ENCODE measurements at places on chromosomes 6 and 20.

GRCh38 chr6:111406200-111406721 lies 76.8 kb downstream of the REV3L start:
- DNase-seq: no peak

- no peak for DNase-seq
These were observed 526.8 kb downstream of the CD83 start for GRCh38 chr6:14644381-14644780.

DNA sequence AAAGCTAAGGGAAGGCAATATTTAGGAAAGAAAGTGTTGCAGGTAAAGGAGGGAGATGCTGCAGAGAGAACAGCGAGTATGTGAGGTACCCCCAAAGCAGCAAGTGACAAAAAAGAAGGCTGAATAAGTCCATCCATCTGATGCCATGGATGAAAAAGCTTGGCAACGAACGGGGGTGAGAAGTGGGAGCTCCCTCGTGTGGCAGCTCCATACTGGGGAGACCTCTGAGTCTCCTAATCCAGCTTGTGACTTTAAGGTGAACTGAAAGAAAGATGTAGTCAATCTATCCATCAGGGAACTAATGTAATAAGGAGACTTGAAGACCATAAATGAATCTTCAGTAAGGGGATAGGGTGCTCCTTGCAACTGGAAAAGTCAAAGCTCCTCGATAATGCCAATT lies 156.6 kb downstream of the OTOR start:
- DNase-seq: no peak

DNA sequence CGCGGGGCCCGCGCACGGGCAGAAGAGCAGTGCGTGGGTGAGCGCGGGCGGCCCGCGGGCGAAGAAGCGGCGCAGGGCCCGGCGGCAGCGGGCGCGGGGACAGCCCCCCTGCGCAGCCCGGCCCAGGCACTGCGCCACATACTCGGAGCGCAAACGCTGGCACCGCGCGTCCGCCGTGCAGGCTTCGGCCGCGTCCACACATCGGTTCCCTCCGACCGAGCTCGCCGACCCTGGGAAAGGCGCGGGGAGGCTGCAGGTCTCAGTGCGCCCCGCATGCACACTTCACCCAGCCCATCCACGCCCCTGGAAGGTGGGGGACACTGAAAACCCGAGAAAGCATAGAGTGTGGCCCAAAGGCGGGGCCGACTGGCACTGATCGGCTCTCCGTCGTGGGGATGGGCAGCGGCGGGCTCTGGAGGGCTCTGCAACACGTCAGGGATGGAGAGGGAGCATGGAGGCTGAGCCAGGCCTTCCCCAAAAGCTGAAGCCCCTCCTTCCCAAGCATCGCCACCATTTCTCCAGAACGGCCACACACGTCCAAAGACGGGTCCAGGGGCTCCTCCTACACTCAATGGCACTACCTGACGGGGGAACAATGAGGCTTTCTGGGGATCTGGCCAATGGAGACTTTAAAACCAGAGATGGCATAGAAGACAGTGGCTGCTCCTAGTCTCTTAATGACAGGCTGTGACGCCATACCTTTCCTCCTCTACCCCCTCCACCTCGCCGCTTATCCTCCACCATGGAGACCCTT lies 2.0 kb downstream of the GFRA4 start:
- no peak for DNase-seq

- no peak for DNase-seq
These were observed 423.7 kb upstream of the MARCKS start for GRCh38 chr6:113433335-113433991.

- no peak for DNase-seq
These were observed 3.7 kb downstream of the AK9 start for GRCh38 chr6:109687271-109687761.

DNA sequence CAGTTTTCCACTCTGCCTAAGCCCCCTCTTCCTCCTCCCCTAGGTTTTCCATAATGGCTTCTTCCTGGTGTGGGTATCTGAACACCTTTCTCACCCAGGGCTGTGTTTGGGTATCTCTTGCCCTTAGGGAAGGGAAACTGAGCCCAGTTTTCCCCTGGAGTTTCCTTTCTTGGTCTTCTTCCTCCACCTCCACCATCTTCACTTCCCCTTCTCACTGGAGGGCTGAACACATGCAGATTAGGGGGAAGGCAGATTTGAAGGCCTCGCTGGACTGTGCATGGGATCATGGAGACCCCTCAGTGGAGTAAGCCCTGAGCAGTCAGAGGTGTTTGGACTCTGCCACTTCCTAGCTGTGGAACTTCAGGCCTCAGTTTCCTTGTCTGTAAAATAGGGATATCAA lies 27.8 kb downstream of the FOXP4 start:
- no peak for DNase-seq

DNA sequence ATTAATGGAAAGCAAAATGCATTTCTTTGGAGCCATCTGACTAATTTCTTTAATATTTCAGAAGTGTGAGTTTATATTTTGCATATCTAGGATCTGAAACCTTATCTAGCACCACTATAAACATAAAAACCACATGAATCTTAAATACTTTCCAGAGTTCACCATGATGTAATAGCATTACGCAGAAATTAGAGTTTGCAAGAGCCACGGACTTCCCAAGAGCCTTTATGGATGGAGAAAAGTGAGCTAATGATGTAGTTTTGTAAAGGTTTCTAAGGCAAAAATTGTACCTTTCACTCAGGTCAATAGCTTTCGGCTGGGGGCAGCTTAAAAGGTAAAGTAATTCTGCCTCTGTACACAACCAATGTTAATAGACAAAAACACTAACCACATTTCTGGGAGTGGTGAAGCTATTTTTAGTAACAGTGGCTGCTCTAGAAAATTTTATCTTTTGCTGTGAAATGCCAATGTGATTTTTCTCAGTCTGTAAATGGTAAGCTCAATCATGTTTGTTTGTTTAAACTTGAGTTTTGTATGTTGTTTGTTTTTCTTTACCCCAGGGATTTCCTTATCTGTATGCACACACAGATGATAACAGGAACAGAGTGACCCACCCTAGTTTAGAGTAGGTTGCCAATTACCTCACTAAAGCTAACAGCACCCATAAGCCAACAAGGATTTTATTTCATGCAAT lies 80.5 kb downstream of the FILIP1 start:
- DNase-seq: no peak

DNA sequence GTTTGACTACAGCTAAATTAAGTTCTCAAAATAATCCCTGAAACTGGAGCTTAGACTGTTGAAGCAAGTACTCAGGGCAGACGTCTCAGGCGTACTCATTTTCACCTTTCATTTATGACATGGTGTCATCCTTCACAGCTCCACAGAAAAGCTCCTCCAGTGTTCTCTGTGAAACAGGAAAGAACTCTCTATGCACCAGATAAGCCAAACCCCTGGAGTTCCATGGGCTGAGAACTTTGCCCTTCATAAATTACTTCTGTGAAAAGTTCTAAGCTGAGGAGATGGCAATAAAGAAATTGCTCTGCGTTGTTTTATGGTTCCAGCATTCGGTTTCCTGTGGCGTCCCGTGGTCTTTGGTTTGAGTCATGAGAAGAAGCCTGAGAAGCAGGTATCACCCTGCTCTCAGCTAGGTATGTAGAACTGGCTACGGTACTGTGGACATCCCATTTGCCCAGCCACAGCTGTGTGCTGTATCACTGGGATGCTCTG lies 20.2 kb upstream of the RREB1 start:
- DNase-seq: no peak

DNA sequence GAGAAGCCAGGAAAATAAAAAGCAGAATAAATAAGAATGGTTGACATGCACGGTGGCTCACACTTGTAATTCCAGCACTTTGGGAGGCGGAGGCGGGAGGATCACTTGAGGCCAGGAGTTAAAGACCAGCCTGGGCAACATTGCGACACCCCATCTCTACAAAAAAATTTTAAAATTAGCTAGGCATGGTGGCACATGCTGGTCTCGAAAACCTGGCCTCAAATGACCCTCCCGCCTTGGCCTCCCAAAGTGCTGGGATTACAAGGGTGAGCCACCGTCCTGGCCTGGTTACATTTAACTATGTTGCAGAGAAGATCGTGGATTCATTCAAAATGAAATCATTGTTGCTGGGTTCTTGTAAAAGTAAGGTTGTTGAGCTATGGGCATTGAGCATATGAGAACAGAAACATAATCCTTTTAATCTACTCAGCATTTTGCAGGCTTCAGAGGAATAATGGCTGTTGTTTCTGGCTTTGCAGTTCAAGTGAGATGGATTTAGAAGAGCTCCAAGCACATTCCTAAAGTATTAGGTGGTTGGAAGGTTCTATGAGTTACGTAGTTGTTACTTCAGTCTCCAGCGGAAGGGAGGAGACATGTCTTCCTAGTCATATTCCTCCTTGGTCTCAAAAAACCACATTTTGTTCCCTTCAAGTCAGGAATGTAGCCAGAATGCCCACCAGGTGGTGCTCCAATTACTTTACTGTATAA lies 45.6 kb upstream of the RAB23 start:
- peak; percentile 47 for DNase-seq

DNA sequence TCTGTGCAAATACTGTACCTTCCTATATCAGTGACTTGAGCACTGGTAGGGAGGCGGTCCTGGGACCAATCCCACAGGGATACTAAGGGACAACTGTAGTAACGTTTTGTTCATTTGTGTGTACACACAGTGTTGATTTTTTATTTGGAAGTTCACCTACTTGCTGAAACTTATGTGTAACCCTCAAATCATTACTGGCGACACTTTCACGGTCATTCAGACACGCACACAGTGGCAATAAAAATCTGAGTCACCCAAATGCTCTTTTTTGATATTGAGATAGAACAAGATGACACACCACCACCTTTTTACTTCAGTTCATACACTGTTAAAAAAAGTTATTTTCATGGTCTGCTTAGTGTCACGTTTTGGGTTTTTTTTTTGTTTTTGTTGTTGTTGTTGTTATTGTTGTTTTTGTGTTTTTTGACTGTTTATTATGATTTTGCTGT lies 79.8 kb downstream of the QKI start:
- DNase-seq: no peak

- DNase-seq: no peak
These were observed 548.5 kb downstream of the CD83 start for GRCh38 chr6:14665827-14666724.

DNA sequence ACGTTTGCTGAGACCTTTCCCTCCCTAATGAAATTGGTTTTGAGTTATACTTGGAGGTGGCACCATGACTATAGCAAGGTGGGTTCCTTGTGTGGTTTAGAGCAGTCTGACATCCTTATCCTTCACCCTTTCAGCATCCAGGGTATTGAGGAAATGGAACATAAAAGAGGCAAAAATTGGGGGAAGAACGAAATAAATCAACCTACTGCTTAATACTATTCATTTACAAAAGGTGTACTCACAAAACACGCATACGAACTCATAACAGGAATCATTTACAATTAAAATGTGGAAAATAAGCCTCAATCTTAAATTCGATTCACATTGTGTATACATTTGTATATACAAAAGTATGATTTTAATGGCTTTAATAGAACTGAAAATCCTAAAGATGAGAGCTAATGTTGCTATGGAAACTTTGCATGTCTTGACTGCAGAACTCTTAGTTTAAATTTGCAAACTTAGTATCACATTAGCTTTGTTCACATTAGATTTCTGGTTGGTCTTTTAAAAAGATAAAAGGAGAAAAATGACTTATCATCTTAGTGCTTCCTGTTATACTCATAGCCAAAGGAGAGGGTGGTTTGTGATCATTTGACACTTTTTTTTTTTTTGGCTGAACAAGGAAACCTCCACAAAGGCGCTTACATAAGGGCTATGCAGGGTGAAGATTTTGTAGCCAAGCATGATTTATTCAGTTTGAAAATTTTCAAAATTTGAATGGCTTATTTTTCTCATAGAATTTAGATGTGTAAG lies 76.1 kb upstream of the ATXN1 start:
- DNase-seq: no peak

DNA sequence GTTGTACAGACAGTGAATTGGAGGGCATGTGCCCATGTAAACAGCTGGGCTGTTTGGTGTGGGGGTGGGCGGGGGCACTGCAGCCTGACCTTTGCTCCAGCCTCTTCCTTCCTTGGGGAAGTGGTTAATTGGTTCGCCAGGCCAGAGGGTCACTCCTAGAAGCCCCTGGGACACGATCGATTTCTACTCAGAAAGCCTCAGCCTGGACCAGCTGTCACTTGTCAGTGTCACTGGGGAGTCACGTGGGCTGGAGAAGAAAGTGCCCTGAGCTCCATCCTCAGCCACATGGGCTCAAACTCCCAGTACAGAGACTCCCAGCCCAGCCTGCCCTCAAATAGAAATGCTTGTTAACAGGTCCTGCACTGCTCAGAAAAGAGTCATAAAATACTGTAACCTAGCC lies 423.8 kb upstream of the SULF2 start:
- DNase-seq: no peak

GRCh38 chr6:113734982-113735381 lies 122.2 kb upstream of the MARCKS start:
- DNase-seq: no peak

- DNase-seq: no peak
These were observed 5.3 kb downstream of the RNF8 start for GRCh38 chr6:37359039-37359438.

GRCh38 chr6:137120748-137121147 lies 52.7 kb downstream of the IL22RA2 start:
- DNase-seq: no peak

DNA sequence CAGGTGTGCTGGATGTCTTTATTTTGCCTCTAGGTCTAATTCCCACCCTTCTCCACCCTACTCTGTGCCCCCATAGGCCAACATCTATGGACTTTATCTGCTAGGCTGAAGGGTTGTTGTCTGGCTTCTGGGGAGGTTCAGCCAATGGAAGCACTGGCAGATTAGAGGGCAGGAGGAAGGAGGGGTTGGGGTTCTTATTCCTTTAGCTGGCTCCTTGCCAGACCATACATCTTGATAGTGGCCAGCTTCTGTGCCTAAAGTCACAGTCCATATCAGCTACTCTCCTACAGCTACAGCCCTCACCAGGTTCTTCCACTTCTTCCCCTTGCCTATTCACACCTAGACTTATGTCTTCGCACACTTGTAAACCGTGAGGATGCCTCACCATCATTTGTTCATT lies 41.1 kb downstream of the ROS1 start:
- no peak for DNase-seq

DNA sequence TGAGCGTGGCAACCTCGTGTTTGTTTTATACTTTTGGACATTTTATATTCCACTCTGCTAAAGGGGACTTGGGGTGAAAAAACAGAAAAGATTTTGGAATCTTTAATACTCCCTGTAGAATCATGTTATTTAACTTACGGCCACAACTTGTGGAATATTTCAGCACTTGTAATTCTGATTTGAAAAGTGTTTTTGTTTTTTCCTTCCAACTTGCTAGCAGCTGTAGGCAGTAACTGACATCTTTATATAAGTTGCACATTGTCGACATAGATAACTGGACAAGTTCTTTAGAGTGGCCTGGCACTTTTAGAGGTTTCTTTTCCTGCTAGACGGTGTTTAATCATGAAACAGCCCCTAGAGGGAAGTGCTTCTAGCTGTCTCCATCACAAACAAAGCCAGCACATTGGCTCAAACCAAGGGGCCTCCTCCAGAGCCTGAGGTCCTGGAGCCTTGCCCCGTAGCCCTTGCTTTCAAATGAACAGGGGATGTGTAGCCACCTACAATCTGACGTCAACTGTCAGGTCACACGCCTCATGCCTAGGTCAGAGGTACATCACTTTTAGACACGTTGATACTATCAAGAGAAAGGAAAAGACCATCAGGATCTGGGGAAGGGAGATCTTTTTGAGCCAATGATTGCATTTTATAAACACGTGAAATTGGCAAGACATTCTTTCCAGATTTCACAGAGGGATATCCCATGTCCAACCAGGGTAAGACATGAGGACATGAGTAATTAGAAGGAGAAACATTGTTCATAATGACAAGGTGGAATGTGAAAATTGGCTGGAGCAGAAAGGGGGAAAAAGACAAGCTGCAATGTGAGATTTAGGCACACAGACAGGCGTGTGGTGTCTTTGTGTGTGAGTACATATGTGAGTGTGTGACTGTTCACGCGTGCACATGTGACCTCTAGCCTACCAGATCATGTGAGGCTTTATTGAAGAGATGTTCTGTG lies 92.1 kb downstream of the TXNDC5 start:
- no peak for DNase-seq

All from cerebellar cortex (tissue), 1 donor.